ENCODE measurements at places on chromosomes 11 and 22.

GRCh38 chr22:36339171-36340065 lies 48.3 kb downstream of the MYH9 start:
- no peak for DNase-seq

DNA sequence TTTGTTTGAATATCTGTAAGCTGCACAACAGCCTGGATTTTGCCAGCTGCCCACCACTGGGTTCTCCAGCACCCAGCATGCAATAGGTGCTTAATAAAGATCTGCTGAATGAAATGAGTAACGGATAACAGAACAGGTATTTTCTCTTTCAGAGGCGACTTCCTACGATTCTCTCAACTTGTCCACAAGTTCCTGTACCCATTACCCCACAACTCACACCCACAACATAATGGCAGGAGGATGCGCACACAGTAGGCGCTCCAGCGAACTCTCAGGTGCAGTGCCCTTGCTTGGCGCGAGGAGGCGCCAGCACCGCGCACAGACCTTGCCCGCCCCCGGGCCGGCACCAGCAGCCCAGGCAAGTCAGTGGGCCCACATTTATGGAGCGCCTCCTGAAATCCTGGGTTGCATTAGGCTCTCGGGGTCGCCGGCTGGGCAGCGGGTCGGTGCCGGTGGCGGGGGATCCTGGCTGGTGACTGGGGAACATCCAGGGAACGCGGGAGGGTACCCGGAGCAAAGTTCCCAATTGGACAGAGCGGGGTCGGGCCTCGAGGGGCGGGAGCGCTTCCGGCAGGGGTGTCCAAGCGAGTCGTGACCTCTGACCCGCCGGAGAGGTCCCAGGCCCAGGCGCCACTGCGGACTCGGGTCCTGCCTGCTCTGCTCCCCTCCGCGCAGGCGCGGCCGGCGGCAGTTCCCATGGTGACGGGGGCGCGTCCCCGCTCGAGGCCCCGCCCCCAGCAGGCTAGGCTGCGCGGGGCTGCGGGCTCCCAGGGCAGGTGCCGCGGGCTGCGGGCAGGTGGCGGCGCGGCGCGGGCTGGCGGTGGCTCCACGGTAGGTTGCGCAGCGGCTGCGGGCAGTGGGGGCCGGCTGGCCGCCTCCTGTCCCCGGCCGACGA lies at the start of gene KIAA1671:
TSS of gene KIAA1671 (plus strand) at position 775 of the 895 bp plus-strand sequence. CDS start 75,284 bp downstream, outside the sequence.
- peak; percentile 50 for DNase-seq

DNA sequence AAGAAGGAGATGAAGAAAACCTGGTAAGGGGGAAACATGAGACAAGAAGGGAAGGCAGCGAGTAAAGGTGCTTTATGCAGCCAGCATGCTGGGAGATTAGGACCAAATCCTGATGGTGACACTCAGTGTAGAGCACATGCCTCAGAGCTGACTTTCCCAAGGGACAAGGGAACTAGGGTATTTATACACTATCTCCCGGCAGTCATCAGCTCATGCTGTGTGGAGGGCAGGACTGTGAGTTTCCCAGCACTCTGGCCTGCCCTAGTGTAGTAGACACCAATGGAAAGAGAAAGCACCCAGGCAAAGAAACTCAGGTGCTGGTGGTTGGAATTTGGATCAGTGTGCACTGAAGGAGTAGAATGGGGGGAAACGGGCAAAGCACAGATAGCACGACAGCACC lies 128.3 kb upstream of the CSNK2A3 start:
- DNase-seq, result no peak

DNA sequence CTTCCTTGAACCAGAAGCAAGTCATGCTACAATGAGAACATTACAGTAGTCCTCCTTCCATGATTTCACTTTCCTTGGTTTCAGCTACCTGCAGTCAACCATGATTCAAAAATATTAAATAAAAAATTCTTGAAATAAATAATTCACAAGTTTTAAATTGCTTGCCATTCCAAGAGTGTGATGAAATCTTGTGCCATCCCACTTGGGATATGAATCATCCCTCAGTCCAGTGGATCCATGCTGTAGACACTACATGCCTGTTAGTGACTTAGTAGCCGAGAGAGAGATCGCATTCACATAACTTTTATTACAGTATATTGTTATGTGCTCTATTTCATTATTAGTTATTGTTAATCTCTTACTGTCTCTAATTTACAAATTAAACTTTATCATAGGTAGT lies 6.0 kb downstream of the HOATZ start:
- DNase-seq, result peak; percentile 81

- DNase-seq, result no peak
Observed at GRCh38 chr11:70339066-70339465, 59.3 kb upstream of the CTTN start.

GRCh38 chr11:73225001-73225686 lies 7.1 kb downstream of the P2RY2 start:
- no peak for DNase-seq

- DNase-seq, result no peak
Observed at GRCh38 chr11:26958005-26958701, 35.8 kb upstream of the FIBIN start.

DNA sequence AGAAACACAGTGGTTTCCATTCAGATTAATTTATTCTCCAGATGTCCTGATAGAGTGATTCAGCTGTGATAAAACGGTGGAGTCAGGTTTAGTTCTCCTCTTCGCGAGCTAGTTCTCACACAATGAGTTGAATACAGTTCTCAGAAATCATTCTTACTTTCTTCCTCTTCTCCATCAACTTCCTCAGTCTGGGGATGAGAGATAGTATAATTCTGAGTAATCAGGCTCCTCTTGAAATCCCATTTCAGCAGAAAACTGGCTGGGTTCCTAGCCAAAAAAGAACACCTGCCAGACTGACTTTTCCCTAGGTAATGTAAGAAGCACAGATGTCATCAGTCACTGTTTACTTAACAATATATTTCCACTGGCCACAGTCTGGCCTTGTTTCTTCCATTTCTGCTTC lies 76.7 kb downstream of the SVIP start:
- no peak for DNase-seq

DNA sequence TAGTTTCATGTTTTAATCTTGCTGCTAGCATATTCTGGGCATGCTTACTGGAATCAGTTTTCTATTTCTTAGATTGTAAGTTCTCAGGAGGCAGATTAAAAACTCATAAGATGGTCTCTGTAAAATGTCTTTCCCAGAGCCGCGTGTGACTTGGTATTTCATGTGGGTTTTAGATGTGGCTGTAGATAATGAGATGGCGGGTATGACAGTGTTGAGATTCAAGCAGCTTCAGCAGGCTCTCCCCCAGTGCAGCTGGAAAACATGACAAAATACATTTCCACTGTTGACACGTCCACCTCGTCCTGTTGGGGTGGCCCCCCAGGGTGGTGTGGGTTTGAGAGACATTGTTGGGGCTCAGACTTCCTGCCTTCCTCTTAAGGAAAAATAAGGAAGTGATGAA lies 106.8 kb downstream of the KIRREL3 start:
- no peak for DNase-seq

GRCh38 chr22:48627966-48628365 lies 1199.7 kb downstream of the BRD1 start:
- DNase-seq, result no peak

GRCh38 chr11:6345366-6345765 lies 25.1 kb upstream of the CAVIN3 start:
- DNase-seq, result no peak

DNA sequence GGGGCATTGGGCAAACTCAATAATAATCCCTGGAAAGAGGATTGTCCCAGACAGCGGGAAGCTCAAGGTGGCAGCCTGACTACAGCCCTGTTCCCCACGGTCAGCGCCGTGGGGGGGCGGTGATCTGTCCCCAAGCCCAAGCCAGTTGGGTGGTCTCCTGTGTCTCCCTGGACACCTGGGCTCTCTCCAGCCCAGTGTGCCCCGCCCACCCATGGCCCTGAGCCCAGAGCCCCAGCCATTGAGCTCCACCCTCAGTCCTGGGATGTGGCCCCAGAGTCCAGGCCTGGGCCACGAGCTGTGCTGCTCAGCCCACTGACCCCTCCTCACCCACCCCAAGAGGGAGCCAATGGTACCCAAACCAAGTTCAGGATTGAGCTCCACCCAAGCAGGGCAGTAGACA lies 27.9 kb upstream of the PDE2A start:
- no peak for DNase-seq

GRCh38 chr11:89477175-89477574 lies 14.0 kb downstream of the NOX4 start:
- DNase-seq, result peak; percentile 13

DNA sequence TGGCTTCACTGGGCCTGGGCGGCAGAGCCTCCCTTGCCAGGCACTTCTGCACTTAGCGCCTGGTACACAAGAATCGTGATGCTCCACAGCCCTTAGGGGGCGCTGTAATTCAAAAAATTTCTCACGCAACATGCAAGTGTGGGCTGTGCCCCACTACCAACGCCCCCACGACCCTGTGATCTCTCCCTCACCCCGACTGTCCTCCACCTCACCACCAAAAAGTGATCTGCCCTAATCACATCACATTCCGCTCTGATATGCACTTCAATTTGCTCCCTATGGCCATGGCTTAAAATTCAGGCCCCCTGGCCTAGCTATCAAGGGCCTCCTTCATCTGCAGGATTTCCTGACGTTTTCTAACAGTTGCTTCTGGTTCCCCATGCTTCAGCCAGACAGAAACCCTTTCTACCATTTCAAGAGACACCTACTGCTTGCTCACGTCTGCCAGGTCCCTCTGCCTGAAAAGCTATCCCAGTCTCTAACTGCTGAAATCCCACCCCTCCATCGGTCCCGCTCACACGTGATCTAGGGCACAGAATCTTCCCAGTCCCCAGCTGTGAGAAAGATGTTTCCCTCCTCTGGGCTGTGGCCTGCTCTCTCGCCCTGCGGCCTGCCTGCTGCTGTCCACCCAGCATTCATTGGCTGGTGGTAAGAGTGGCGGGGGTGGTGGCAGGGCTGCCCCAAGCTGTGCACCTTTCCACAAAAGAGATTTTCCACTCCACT lies 27.9 kb upstream of the LRRC32 start:
- no peak for DNase-seq
